ENCODE measurements at places on chromosomes 2 and 18. TPM values are rescaled to one million over a fixed set of nuclear protein-coding genes. Genes with fewer than 3 reads are reported as not detected.

DNA sequence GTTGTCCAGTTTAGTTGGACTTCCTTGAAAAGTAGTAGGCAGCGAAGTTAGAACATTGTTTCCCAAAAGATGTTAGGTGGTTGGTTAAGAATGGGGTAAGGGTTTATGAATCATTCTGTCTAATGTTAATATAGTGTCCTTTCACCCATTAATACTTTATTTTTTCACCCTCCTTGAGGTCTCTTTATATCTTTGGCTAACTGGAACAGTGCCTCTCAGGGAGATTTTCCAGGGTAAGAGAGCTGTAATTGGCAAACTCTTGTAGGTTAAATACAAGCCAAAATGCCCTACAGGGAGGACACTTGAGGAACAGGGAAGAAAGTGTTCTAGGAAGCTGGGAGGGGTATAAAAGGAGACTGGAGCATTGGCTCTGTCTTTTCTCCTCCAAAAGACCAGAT, 22.3 kb downstream of the C18orf63 start:
- H3K36me3 ChIP-seq = no peaks in the 10 kb centered on the region
- H3K27ac ChIP-seq = no peak overlapping the region
- no peaks in the 10 kb centered on the region for H3K4me1 ChIP-seq

GRCh38 chr2:196244516-196244915, 73.1 kb upstream of the STK17B start:
- H3K4me1 ChIP-seq = peaks cover 64% of the 10 kb centered on the region
- no peaks in the 10 kb centered on the region for H3K36me3 ChIP-seq
- no peak overlapping the region for H3K27ac ChIP-seq
- no peak overlapping the region for H3K4me3 ChIP-seq

DNA sequence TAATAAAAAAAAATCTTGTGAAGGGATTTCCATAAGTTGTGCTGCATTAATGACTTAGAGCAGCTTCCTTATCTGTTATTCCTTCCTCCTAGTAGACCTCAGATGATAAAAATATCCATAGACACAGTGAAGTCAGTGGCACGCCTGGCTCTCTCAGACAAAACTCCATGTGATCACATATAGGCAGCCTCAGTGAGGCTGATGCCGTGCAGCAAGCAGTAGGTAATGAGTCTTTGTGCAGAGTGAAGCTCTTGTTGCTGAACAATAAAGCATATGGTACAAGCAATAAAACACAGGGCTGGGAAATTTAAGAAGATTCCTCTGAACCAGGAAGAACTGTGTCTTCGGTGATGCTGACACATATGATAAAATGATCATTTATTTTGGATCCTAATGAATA, 102.7 kb downstream of the CSRNP3 start:
- no peaks in the 10 kb centered on the region for H3K36me3 ChIP-seq
- H3K27ac ChIP-seq = no peak overlapping the region

DNA sequence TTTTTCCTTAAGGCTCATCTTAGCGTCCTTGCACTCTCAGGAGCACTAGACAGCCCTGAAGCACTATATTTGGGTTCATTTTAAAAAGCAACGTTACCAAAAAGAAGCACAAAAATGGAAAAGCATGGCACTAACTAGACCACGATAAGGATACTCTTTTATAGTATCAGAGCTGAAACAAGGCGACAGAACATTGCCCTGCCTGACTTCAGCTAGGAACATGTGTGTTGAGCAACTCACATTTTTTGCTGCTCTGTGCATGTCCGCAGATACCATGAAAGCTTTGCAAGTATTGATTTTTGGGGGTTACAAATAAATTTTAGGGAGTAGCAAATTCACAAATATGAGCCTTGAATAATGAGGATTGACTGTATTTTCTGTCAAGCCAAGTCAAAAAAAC, 332.0 kb downstream of the PTPRM start:
- no peaks in the 10 kb centered on the region for H3K27me3 ChIP-seq
- H3K4me3 ChIP-seq = no peak overlapping the region
- no peak overlapping the region for H3K27ac ChIP-seq
- DNase-seq = no peak
- H3K4me1 ChIP-seq = peaks cover 7% of the 10 kb centered on the region

DNA sequence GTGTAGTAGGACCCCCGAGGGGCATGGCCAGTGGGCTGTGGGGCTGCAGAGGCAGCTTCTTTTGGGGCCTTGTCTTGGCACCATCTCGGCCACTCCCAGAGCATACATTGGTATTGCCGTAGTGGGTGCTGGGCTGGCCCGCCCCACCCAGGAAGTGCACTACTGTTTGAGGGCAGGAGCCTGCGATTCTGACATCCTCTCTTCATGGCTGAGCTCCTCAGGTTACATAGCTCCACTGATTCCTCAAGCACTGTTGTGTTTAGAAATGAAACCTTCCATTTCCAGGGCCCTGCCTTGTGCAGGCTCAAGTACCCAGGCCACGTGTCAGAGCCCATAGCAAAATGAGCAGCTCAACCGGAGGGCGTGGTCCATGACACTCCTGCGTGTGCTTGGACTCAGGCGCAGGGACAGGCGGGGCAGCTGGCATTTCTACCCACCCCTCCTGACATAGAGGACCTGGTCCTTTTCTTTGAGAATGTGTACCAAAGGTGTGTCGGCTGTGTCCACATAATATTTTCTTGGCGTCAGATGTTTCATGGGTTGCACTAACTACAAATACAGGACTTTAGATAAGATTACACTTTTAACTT, 67.9 kb downstream of the DGKD start:
- peaks cover 40% of the 10 kb centered on the region for H3K4me1 ChIP-seq
- H3K27me3 ChIP-seq = no peaks in the 10 kb centered on the region
- no peak overlapping the region for H3K4me3 ChIP-seq
- peak overlapping the region; percentile 77 for H3K27ac ChIP-seq
- H3K36me3 ChIP-seq = no peaks in the 10 kb centered on the region

DNA sequence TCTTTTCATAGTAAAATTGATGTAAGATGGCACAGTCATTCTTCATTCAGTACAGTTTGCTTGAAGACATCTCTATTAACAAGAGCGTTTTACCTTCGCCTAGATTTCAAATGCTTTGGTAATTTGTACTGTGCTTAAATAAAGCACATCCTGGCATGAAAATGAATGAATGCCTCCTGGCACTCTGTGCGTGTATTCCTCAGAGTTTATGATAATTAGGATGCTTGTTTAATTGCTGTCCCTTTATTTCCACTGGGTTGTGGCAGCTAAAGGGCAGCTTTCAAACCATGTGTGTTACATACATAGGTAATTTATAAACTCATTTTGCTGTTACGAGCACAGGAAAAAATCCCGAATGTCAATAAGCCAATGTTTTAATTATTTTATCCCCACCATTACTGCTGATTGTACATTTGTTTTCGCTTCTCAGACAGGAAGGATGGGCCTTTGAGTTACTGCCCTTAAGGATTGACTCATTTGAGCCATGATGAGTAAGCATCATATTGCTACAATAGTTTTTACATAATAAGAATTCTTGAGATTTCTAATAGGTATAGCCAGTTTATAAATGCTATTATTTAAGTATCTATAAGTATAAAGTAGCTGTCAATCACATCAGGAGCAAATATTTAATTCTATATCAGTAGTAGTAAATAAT, 516.5 kb downstream of the XIRP2 start:
- no peaks in the 10 kb centered on the region for H3K36me3 ChIP-seq
- no peaks in the 10 kb centered on the region for H3K4me1 ChIP-seq
- DNase-seq = no peak
- no peak overlapping the region for H3K27ac ChIP-seq

DNA sequence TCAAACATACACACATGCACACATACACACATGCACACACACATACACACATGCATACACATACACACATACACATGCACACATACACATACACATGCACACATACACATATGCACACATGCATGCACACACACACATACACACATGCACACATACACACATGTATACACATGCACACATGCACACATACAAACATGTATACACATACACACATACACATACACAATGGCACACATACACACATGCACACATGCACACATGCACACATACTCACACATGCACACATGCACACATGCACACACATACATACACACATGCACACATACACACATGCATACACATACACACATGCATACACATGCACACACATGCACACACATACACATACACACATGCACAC, 137.2 kb downstream of the ACKR3 start:
- H3K4me1 ChIP-seq = peaks cover 5% of the 10 kb centered on the region
- no peaks in the 10 kb centered on the region for H3K36me3 ChIP-seq
- H3K27me3 ChIP-seq = no peaks in the 10 kb centered on the region

- DNase-seq = no peak
- no peaks in the 10 kb centered on the region for H3K4me1 ChIP-seq
- H3K27ac ChIP-seq = no peak overlapping the region
- H3K36me3 ChIP-seq = no peaks in the 10 kb centered on the region
- no peaks in the 10 kb centered on the region for H3K27me3 ChIP-seq
Observed at GRCh38 chr2:72713857-72714256, 112.0 kb downstream of the EXOC6B start.

- DNase-seq = no peak
- no peaks in the 10 kb centered on the region for H3K4me1 ChIP-seq
- no peaks in the 10 kb centered on the region for H3K27me3 ChIP-seq
Observed at GRCh38 chr2:121260370-121261154, 24.4 kb downstream of the TFCP2L1 start.

- peak overlapping the region; percentile 22 for H3K27ac ChIP-seq
- no peak for DNase-seq
- H3K36me3 ChIP-seq = peaks cover 2% of the 10 kb centered on the region
- no peak overlapping the region for H3K4me3 ChIP-seq
Observed at GRCh38 chr2:237352279-237352845, 61.6 kb downstream of the COL6A3 start.

- peak overlapping the region; percentile 90 for H3K27ac ChIP-seq
- peaks cover 18% of the 10 kb centered on the region for H3K4me1 ChIP-seq
- no peaks in the 10 kb centered on the region for H3K36me3 ChIP-seq
- DNase-seq = no peak
Observed at GRCh38 chr2:108535357-108535631, 1.0 kb downstream of the LIMS1 start.

GRCh38 chr18:58396966-58397365, 231.9 kb downstream of the ALPK2 start:
- no peaks in the 10 kb centered on the region for H3K4me1 ChIP-seq
- no peak overlapping the region for H3K27ac ChIP-seq
- no peak for DNase-seq
- H3K27me3 ChIP-seq = no peaks in the 10 kb centered on the region

The TTC39C gene
- 16.7 TPM for total RNA-seq

The ACADL gene
- total RNA-seq = 20.1 TPM

The KIF5C gene
- 0.44 TPM for total RNA-seq

The HOXD4 gene
- total RNA-seq = not detected

The PARD3B gene
- total RNA-seq = 27.1 TPM
